ENCODE measurements at places on chromosomes 12 and 14. TPM values are rescaled to one million over a fixed set of nuclear protein-coding genes. Genes with fewer than 3 reads are reported as not detected.

GRCh38 chr14:93007225-93007997, 84.5 kb downstream of the CHGA start:
- DNase-seq: peak; percentile 46

DNA sequence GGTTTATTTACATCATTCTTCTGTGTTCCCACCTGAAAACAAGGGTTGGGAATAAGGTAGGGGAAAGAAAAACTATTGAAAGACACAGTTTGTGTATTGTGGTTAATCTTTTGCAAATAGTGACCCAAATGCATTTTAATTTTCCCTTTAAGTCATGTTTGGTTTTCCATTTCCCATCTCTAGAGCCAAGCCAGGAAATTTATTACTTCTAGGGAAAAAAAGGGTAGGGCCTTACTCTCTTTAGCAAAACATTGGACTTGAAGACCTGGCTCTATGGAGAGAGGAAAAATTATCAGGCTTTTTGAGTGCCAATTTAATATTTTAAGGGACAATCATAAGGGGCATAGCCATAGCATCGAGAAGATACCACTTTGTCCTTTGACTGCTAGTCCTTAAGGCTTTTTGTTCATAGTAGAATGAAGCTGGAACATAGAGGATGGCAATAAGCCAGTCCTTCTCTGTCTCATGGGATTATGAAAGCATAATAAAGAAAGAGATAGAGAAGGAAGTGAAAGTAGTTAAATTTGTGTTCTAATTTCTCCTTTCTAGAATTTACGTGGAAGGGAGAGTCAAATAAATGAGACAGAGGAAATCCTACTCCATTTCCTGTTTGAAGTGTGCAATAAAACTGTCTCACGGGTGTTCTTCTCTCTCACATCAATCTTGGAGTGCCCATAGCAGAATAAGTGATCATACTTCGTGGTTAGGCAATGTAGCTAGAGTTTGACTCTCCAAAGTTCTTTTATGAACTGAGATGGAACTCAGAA, 50.9 kb upstream of the PPFIA2 start:
- DNase-seq: no peak

IL22 gene
- total RNA-seq: not detected

DNA sequence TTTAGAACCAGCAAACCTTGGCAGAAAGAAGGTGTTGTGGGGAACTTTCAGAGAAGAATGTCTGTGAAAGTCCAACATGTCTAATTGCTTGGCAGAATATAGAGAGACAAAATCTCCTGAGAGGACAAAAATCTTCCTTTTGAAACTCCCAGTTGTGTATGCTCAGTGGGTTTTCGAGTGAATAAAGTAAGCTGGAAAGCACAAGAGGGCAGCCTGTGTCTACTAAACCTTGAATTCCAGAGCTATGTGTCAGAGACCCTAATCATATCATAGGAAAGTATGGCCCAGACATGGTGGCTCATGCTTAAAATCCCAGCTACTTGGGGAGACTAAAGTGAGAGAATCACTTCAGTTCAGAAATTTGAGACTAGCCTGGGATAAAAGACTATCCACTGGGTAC, 661.2 kb downstream of the SLC16A7 start:
- DNase-seq: peak; percentile 12

GRCh38 chr14:29242755-29243754, 476.5 kb downstream of the FOXG1 start:
- no peak for DNase-seq

GRCh38 chr14:61510736-61511557, 184.4 kb upstream of the HIF1A start:
- DNase-seq: no peak

CCDC196 gene
- total RNA-seq: not detected

CRIP2 gene
- total RNA-seq: 76.2 TPM

DPPA3 gene
- not detected for total RNA-seq

DNA sequence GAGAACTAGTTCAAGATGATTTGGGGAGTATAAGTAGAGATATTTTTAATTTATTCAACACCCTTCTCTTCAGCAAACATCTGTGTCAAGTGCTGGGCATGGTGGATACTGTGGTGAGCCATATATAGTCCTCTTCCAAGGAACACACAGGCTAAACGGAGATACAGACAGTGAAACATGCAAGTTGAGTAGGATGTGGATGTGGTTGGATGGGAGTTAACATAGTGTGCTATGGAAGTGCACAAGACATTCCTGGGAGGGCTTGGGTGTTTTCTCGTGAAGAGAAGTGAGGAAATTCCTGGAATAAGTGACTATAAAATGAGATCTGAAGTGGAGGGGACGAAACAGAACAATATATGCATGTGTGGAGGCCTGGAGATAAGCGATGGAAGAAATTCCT, 181.1 kb upstream of the NPAS3 start:
- DNase-seq: no peak

DNA sequence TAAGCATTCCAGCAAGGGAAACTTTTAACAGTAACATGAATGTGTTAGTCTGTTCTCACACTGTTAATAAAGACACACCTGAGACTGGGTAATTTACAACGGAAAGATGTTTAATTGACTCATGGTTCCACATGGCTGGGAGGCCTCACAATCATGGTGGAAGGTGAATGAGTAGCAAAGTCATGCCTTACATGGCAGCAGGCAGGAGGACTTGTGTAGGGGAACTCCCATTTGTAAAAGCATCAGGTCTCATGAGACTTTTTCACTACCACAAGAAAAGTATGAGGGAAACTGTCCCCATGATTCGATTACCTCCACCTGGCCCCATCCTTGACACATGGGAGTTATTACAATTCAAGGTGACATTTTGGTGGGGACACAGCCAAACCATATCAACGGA, 168.3 kb downstream of the PAH start:
- DNase-seq: no peak

DNA sequence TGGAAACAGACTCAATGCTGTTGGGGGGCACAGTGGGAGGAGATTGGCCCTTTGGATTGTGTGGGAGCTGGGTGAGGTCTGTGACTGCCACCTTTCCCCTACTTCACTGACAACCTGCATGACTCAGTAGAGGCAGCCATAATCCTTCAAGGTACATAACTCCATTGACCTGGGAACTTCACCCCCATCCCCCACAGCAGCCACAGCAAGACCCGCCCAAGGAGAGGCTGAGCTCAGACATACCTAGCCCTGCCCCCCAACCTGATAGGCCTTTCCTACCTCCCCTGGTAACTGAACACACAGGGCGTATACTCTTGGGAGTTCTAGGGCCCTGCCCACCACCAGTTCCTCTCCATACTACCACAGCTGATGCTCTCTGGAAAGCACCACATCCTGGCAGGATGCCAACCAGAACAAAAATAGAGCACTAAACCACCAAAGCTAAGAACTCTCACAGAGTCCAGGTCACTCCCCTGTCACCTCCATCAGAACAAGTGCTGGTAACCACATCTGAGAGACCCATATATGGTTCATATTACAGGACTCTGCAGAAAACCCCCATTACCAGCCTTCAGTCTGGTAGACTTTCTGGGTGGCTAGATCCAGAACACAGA, 703.9 kb downstream of the FSCB start:
- no peak for DNase-seq

C1R gene
- 126 TPM for total RNA-seq

ABCD2 gene
- 4.9 TPM for total RNA-seq

DNA sequence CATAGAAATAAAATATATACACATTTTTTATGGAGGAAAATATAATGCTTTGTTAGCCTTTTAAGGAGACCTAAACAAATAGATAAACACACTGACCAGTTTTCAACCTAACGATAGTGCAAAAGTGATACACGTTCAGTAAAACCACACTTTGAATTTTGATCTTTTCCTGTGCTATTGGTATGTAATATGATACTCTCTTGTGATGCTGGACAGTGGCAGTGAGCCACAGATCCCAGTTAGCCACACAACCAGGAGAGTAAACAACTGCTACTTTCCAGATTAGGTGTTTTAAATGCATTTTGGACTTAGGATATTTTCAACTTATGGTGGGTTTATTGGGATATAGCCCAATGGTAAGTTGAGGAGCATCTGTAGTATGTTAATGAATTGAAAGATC, 243.1 kb downstream of the ERC1 start:
- no peak for DNase-seq

All from stomach (tissue), 19 donors.